ENCODE measurements at places on chromosomes 12 and 14.

DNA sequence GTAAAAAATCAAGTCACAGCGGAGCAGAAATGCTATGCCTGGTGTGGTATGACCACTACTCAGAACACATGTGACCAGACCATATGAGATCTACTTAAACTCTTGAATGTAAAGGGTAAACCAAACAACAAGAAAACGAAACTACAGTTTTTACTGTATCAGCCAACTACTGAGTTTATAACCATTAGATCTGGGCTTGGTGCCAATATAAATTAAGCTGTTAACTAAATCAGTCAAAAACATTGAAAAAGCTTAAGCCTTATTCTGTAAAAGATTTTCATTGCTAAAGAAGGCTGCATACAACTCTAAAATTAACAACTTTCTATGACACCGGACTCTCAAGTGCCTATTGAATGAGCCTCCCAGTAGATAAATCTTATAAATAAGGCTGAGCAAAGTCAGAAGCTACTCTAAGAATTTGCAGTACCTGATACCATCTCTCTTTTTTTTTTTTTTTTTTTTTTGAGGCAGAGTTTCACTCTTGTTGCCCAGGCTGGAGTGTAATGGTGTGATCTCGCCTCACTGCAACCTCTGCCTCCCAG lies 35.4 kb downstream of the SPTLC2 start:
- no peak overlapping the region for H3K27ac ChIP-seq
- no peaks in the 10 kb centered on the region for H3K27me3 ChIP-seq
- H3K4me1 ChIP-seq: peaks cover 32% of the 10 kb centered on the region

- no peak overlapping the region for H3K27ac ChIP-seq
- no peaks in the 10 kb centered on the region for H3K27me3 ChIP-seq
- H3K36me3 ChIP-seq: no peaks in the 10 kb centered on the region
- peak; percentile 53 for DNase-seq
- peaks cover 8% of the 10 kb centered on the region for H3K4me1 ChIP-seq
Measured at GRCh38 chr12:104615048-104615561, 158.4 kb downstream of the CHST11 start.

DNA sequence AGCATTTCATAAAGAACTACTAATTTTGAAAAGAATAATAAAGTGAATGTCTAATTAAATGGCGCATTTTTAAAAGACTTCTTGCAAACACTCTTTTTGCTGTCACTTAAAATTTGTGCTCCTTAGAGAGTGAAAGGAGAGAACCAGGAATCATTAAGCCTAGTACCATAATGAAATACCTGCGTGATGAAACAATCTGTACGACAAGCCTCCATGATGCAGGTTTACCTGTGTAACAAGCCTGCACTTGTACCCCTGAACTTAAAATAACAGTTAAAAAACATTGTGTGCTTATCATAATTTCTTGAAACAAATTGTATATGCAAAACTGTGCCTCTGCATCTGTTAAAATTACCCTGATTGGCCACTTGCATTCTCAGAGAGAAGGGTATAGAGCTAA lies 108.1 kb downstream of the MGAT4C start:
- no peaks in the 10 kb centered on the region for H3K36me3 ChIP-seq
- H3K27ac ChIP-seq: no peak overlapping the region
- no peaks in the 10 kb centered on the region for H3K27me3 ChIP-seq
- no peak overlapping the region for H3K4me3 ChIP-seq
- H3K4me1 ChIP-seq: no peaks in the 10 kb centered on the region

DNA sequence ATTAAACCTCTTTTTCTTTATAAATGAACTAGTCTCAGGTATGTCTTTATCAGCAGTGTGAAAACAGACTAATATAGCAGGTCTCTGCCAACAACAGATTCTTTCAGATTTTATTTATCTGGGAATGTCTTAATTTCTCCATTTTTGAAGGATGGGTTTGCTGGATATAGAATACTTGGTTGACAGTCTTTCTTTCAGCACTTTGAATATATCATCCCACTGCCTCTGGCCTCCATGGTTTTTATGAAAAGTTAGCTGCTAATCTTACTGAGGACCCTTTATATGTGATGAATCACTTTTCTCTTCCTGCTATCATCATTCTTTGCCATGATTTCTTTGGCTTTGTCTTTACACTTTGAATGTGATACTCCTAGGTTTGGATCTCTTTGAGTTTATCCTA lies 148.0 kb downstream of the ANO6 start:
- no peak overlapping the region for H3K4me3 ChIP-seq
- no peaks in the 10 kb centered on the region for H3K27me3 ChIP-seq
- H3K36me3 ChIP-seq: no peaks in the 10 kb centered on the region
- DNase-seq: no peak
- H3K4me1 ChIP-seq: no peaks in the 10 kb centered on the region

GRCh38 chr12:118633071-118633470 lies 256.7 kb downstream of the SUDS3 start:
- no peaks in the 10 kb centered on the region for H3K27me3 ChIP-seq
- H3K4me3 ChIP-seq: no peak overlapping the region
- no peaks in the 10 kb centered on the region for H3K4me1 ChIP-seq
- H3K27ac ChIP-seq: no peak overlapping the region
- no peaks in the 10 kb centered on the region for H3K36me3 ChIP-seq

- H3K36me3 ChIP-seq: no peaks in the 10 kb centered on the region
- no peak overlapping the region for H3K27ac ChIP-seq
- DNase-seq: no peak
- no peaks in the 10 kb centered on the region for H3K4me1 ChIP-seq
- H3K27me3 ChIP-seq: no peaks in the 10 kb centered on the region
Measured at GRCh38 chr12:11978726-11979384, 91.9 kb upstream of the BCL2L14 start.

DNA sequence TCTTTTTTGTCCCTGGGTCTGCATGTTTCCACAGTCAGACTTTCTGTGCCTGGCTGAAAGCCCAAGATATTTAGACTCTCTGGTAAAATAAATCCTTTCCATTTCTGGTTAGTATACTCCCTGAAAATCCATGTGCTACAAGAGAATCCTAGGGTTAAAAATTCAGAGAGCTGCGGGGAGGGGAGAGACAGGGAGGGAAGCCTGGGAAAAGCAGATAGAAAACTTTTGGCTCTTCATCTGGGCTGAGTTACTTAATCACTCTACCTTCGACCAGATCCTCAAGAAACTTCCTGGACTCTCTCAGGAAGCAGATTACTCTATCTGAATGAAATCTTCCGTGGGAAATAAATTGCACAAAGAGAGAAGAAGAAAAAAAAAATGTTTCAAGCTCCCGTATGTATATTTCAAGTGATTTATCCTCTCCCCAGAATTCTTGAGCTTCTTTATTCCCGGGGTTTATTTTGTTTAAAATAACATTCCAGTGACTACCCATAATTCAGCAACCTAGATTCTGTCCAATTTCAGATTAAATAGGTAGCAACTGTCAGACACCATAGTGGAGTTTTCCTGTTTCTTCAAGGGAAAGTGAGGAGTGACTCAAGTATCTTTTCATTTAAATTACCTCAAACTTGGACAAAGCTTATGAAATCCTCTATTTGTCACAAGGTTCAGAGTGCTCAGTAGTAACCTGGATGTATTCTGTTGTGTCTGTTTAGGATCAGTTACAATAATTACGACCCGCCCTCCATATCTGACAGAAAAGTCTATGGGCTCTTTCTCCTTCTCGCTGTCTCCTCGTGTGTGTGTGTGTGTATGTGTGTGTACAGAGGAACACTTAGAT lies 163.7 kb downstream of the MYRFL start:
- peak overlapping the region; percentile 78 for H3K27ac ChIP-seq
- no peaks in the 10 kb centered on the region for H3K36me3 ChIP-seq
- no peaks in the 10 kb centered on the region for H3K27me3 ChIP-seq
- H3K4me1 ChIP-seq: peaks cover 7% of the 10 kb centered on the region

- H3K4me1 ChIP-seq: peaks cover 8% of the 10 kb centered on the region
- no peak overlapping the region for H3K4me3 ChIP-seq
- no peaks in the 10 kb centered on the region for H3K27me3 ChIP-seq
- H3K27ac ChIP-seq: no peak overlapping the region
- DNase-seq: no peak
Measured at GRCh38 chr12:31687101-31687527, 27.6 kb downstream of the ETFBKMT start.

- peak overlapping the region; percentile 13 for H3K27ac ChIP-seq
- H3K4me3 ChIP-seq: no peak overlapping the region
- no peaks in the 10 kb centered on the region for H3K36me3 ChIP-seq
- H3K4me1 ChIP-seq: peaks cover 4% of the 10 kb centered on the region
- DNase-seq: no peak
Measured at GRCh38 chr14:67934862-67935261, 115.3 kb downstream of the RAD51B start.

- no peaks in the 10 kb centered on the region for H3K27me3 ChIP-seq
- H3K4me1 ChIP-seq: no peaks in the 10 kb centered on the region
- no peak overlapping the region for H3K4me3 ChIP-seq
- H3K36me3 ChIP-seq: no peaks in the 10 kb centered on the region
- no peak overlapping the region for H3K27ac ChIP-seq
Measured at GRCh38 chr12:24231298-24231697, 281.8 kb upstream of the SOX5 start.

GRCh38 chr14:56390859-56391258 lies 188.7 kb upstream of the TMEM260 start:
- no peaks in the 10 kb centered on the region for H3K36me3 ChIP-seq
- DNase-seq: no peak
- no peaks in the 10 kb centered on the region for H3K4me1 ChIP-seq
- H3K27me3 ChIP-seq: no peaks in the 10 kb centered on the region

- H3K4me3 ChIP-seq: no peak overlapping the region
- no peaks in the 10 kb centered on the region for H3K27me3 ChIP-seq
- DNase-seq: no peak
- H3K4me1 ChIP-seq: peaks cover 74% of the 10 kb centered on the region
- H3K36me3 ChIP-seq: peaks cover 12% of the 10 kb centered on the region
Measured at GRCh38 chr12:105233041-105233905, 2.7 kb downstream of the APPL2 start.

DNA sequence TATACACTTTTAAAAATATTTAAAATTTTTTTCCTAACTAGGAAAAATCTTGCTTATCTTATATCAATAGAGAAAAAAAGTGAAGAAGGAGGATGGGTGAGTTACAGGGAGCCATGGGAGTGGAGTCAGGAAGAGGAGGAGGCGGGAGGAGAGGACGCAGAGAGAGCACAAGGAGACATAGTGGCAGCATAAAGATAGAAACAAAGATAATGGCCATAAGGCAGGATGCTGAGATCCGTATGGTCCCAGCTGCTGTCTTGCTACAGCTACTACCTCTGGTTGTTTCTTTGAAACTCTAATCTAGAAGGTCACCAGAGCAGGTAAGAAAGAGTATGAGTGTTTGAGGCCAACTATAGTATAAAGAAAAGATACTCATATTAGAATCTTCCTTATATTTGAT lies 2.6 kb upstream of the SOX5 start:
- H3K27me3 ChIP-seq: peaks cover 7% of the 10 kb centered on the region
- DNase-seq: no peak
- H3K27ac ChIP-seq: no peak overlapping the region
- H3K4me3 ChIP-seq: no peak overlapping the region
- no peaks in the 10 kb centered on the region for H3K36me3 ChIP-seq
- no peaks in the 10 kb centered on the region for H3K4me1 ChIP-seq

- DNase-seq: no peak
- no peak overlapping the region for H3K27ac ChIP-seq
- no peaks in the 10 kb centered on the region for H3K36me3 ChIP-seq
- H3K4me1 ChIP-seq: no peaks in the 10 kb centered on the region
Measured at GRCh38 chr12:23618718-23619117, 330.8 kb downstream of the SOX5 start.

DNA sequence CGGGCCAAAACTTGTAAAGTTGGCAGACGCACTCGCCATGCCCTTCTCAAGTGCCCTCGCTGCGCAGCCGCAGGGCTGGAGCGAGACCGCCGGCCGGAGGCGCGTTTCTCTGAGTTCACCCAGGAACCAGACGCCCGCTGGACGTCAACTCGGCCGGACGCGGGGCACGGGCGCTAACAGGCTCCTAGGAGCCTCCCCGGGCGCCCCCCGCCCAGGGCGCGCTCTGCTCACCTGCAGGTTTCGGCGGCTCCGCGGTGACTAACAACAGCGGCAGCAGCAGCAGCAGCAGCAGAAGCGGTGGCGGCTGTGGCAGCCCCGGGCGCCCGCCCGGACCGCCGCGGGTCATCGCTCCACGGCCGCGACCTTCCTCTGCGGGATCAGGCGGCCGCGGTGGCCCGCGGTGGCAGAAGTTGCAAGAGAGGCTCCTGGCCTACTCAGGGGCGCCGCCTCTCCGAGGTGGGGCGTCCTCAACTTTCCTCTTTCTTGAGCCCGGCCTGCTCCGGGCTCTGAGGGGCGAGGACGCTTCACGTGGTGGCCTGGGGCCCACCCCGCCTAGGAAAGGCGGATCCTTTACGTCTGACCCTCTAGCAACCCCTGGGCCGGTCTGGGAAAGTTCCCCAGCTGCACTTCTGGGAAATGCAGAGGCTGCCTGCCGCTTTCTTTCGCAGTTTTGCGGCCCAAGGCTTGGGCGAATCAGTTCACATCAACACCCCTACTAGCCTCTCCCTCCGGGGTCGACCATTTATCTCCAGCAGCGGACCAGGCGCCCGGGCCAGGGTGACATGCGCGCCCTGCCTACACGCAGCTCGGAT lies at the start of gene PLBD1:
PLBD1 (minus strand) TSS at position 533 of the 812 bp plus-strand sequence; CDS start at position 346, 187 bp downstream.
- H3K4me1 ChIP-seq: no peaks in the 10 kb centered on the region
- DNase-seq: peak; percentile 88
- H3K36me3 ChIP-seq: no peaks in the 10 kb centered on the region

DNA sequence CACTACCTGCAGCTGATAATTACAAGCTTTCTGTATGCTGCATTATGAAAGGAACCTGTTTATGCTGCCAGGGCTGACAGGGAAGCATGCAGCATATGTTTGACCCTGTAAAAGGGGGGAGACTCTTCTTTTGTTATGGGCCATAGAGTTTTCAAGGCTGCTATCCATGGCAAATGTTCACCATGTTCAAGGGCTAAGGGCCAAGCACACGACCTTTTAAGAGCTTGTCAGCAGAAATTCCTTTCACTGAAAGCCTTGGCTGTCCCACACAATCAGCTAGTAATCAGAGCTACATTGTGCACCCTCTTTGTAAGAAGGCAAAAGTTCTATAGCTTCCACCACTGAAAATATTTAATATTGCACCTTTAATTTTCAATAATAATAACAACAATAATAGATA lies 74.2 kb upstream of the MBIP start:
- no peak overlapping the region for H3K4me3 ChIP-seq
- no peaks in the 10 kb centered on the region for H3K4me1 ChIP-seq
- H3K27ac ChIP-seq: no peak overlapping the region
- no peaks in the 10 kb centered on the region for H3K27me3 ChIP-seq
- no peaks in the 10 kb centered on the region for H3K36me3 ChIP-seq
- DNase-seq: no peak

Measured in heart left ventricle (tissue), 16 donors.